HL-60 (cell line): ENCODE measurements at places on chromosomes 12 and 14.

DNA sequence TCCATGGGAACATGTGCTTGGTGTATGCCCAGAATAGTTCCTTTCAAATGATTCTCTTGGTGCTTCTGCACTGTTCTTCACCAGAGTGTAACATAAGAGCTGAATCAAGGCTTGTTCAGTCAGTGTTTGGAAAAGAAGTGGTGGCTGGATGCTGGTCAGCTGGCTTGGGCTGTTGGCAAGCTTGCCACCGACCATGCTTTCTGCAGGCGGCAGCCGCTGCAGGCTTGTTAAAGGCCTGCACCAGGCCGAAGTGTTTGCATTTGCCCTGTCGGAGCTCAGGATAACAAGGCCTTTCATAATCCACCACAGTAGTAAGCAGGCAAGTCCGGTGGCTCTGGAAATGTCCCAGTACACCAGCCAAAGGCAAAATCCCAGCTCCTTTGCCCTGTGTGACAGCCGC lies 26.9 kb downstream of the DAAM1 start:
- no peak for DNase-seq

DNA sequence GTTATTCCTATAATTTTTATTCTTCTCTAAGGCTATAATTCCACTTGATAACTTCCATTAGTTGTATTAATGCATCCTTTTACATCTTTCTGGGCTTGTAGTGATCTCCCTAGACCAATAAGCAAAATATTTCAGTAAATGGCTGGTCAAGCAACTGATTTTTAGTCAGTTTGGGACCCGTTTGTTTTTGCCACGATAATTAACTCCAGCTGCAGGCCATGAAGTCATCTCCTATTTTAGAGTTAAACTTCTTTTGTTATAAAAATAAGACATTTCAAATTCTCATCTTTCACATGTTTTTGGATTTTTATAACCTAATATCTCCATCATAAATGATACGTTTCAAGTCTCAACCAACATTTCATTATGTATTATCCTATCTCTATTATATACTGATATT lies 49.4 kb downstream of the MAGOHB start:
- DNase-seq = no peak

GRCh38 chr12:119154435-119154818 lies 24.3 kb upstream of the HSPB8 start:
- DNase-seq = no peak

DNA sequence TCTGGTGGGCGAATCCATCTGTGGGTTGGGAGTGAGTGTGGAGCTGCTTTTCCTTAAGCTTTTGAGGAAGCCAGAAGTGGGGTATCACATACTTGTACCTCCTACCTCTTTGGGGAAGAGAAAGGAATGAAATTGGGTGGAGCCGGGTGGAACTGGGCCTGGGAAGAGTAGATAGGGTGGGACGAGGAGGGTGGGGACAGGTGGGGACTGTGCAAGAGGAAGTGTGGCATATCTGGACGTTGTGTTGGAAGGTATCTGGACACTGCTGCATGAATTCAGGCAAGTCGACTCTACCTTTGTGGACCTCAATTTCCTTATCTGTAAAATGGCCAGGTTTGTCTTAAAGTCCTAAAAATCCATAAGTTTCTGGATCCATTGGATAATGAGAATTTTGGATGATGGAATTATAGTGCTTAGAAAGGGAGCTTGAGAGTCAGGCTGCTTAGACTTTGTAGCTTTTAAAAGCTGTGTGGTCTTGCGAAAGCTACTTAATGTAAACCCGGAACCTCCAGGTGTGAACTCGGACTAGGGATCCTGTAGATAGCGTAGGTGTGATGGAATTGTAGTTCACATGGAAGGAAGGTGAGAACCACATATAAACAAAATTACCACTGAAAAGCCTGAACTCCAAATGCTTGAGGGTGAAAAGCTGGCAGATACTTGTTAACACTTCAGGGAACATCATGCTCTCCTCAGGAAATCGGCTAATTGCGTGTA lies 2.1 kb downstream of the VRTN start:
- DNase-seq = no peak

DNA sequence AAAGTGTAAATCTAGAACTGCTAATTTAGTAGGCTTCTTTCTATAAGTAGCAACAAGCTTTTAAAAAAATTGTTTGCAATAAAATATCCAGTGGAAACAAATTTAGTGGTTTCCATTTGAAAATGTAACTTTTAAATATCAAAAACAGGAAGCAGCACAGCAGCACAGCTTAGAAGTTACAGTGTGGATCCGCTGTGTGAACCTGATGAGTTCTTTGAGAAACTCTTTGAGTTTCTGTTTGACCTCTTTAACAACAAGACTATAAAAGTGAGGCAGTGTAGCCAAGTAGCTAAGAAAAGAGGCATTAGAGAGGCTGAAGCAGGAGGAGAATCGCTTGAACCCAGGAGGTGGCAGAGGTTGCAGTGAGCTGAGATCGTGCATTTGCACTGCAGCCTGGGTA lies 178.3 kb downstream of the NAV3 start:
- no peak for DNase-seq

DNA sequence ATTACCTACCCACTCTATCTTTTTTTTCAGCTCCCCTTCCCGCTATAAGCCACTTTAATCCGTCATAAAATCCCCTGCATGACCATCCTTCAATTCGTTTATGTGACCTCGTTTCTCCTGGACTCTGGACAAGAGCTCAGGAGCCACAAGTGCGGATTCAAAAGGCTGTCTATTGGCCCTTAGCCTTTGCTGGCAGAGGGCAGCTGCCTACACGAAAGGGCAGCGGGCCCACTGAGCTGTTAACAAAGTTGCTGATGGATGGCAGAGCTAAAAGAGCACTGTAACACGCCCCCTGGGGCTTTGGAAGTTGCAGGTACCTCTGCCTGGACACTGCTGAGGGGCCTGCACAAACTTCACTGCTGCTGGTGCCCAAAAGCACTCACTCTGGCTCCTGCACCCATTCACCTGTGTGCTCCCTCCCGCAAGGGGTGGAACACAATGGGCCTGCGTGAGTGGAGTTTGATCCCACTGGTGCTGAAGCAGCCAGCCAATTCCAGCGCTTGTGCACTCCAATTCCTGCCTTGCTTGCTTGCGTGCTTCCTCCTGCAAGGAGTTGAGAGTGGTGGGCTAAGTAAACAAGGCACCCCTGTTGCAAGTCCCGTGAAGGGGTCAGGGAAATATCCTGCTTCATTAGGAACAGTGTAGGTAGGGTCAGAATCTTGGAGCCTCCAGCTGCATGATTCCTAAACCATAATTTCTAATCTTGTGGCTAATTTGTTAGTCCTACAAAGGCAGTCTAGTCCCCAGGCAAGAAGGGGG lies 10.6 kb upstream of the DRAM1 start:
- DNase-seq = no peak

DNA sequence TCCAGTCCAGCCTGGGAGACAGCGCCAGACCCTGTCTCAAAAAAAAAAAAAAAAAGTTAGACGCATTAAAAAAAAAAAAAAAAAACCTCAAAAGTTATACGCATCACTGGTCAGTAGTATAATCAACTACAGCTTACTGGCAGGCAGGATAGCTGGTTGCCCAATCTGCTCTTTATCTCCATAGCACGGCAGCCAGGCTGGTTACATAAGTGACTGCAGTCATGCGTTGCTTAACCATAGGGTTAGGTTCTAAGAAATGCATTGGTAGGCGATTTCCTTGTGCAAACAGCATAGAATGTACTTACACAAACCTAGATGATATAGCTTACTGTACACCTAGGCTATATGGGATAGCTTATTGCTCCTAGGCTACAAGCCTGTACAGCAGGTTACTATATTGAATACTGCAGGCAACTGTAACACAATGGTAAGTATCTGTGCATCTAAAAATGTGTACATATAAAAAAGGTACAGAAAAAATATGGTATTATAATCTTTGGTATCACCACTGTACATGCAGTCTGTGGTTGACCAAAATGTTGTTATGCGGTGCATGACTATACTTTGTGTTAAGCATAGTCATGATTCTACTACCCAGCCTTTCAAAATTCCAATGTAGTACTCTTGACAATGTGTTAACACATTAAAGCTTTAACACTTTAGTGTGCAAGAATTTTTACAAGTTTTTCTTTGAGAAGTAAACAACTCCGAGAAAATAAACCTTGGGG lies 8.1 kb downstream of the L2HGDH start:
- peak; percentile 96 for DNase-seq

DNA sequence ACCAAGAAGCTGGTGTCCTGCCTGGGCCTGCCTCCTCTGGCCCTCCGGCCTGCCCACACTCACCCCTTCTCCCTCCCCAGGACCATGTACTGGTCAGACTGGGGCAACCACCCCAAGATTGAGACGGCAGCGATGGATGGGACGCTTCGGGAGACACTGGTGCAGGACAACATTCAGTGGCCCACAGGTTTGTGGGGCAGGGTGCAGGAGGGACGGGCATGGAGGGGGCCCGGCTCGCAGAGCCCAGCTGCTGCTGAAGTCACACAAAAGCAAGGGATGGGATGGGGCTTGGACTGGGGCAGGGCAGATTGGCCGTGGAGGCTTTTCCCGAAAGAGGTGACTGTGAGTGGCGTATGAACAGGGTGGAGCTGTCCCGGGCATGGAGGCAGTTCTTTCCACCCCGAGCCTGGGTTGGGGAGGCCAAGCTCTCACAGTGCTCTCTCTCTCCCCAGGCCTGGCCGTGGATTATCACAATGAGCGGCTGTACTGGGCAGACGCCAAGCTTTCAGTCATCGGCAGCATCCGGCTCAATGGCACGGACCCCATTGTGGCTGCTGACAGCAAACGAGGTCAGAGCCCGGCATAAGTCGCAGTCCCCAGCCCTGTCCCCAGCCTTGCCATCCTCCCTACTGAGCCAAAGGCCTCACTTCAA lies 7.8 kb upstream of the NXPH4 start:
- no peak for DNase-seq

GRCh38 chr14:75661499-75661814 lies 411 bp downstream of the TTLL5 start:
- no peak for DNase-seq

DNA sequence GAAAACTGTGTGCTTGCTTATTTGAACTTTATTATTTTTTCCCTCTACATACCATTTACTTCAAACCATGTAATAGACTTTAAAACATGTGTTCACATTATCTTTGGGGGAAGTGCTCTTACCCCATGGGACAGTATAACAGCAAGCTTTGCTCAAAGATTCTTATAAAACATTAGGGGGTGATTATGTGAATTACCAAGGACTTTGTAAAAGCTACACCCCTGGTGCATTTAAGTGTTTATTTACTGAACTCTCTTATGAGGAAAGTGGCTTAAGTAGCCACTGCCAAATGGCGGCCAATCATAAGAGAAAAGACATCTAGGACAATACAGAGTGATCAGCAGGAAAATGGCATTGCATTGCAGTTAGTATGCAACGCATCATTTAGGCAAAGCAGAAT lies 70.3 kb downstream of the CAPZA3 start:
- no peak for DNase-seq

DNA sequence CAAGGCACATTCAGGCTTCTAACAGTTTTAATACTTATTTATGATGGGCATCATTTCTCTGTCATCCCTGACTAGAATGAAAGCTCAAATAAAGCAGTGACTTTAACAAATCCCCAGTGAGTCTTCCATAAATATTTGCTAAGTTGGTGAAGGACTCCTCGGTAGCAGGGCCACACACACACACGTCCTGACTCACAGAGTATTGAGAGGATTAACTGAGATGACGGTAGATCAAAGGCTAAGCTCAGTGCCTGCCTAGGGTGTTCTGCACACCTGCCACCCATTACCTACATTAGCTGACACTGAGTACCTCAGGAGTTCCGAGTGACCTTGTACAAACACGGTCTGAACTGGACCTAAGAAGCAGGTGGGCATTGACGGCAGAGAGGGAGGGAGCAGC lies 197.3 kb upstream of the SFSWAP start:
- DNase-seq = no peak

GRCh38 chr14:66606826-66607225 lies 98.9 kb downstream of the GPHN start:
- no peak for DNase-seq

DNA sequence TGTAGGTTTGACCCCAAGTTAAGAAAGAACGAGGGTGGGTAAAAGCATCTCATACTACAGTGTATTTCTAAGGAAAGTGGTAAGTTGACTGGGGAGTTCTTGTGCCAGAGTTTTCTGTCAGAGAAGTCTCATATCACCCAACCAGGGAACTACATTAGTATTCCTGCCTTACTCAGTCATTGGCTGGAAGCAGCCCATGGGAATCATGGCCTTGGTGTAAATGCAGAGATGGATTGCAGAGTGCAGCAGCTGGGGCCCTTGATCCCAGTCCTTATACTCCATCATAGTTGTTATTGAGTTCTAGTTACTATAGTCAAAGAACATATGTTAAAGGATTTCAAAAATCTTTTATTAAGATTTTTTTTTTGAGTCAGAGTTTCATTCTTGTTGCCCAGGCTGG lies 105.8 kb downstream of the MNAT1 start:
- DNase-seq = no peak

- no peak for DNase-seq
These were observed 414.4 kb downstream of the DAD1 start for GRCh38 chr14:22174412-22175277.

- no peak for DNase-seq
These were observed 324.2 kb downstream of the AEBP2 start for GRCh38 chr12:19763488-19763887.

- peak; percentile 79 for DNase-seq
These were observed 69.5 kb downstream of the ADAMTS20 start for GRCh38 chr12:43482311-43483085.

DNA sequence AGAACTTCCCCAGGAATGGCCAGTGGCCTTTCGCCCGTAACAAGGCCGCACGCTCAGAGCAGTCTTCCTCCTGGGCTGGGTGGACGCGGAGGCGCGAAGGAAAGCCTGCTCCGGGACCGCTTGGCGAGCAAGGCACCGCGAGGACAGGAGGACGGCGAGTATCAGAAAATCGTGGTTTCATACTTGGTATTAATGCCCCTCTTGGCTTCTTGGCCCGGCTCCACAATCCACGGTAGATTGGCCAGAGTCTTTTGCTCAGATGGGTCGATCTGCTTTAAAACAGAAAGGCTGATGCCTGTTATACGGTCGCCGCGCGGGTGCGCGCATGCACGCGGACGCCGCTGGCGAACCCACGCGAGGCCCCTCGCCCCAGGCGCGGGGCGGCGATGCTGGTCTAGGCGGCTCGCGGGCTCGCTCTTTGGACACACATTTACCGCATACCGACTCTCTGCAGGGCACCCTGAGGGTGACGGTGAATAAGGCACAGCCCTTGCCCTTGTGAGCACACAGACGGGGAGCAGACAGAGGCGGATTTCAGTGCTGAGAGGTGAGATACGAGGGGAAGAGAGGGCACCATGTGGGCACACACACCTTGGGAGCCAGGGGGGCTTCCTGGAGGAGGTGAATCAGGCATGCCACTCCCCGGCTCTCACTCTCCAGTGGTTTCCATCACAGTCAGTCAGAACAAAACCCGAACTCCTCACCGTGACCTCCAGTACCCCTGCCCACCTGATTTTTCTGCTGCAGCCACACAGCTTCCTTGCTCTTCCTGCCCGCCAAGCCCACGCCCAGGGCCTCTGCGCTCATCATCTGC lies 100.7 kb downstream of the APAF1 start:
- DNase-seq = no peak

DNA sequence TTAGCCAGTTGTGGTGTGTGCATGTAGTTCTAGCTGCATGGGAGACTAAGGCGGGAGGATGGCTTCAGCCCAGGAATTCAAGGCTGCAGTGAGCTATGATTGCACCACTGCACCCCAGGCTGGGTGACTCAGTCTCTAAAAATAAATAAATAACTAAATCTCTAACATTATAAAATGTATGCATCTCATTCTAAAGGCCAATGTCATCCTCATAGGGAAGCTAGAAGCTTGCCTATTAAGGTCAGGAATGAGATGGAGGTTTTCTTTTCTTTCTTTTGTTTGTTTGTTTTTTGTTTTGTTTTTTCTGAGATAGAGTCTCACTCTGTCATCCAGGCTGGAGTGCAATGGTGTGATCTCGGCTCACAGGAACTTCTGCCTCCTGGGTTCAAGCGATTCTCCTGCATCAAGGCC lies 48.8 kb upstream of the PAPLN start:
- DNase-seq = no peak
